NCI-H2081 treated with DMSO at 0.1 percent for 48 hours (cell line): ENCODE measurements at places on chromosomes 13 and 19.

GRCh38 chr13:21850013-21851006 lies 179.4 kb downstream of the FGF9 start:
- DNase-seq: no peak

GRCh38 chr13:75554981-75555380 lies 5.4 kb downstream of the UCHL3 start:
- DNase-seq: no peak

DNA sequence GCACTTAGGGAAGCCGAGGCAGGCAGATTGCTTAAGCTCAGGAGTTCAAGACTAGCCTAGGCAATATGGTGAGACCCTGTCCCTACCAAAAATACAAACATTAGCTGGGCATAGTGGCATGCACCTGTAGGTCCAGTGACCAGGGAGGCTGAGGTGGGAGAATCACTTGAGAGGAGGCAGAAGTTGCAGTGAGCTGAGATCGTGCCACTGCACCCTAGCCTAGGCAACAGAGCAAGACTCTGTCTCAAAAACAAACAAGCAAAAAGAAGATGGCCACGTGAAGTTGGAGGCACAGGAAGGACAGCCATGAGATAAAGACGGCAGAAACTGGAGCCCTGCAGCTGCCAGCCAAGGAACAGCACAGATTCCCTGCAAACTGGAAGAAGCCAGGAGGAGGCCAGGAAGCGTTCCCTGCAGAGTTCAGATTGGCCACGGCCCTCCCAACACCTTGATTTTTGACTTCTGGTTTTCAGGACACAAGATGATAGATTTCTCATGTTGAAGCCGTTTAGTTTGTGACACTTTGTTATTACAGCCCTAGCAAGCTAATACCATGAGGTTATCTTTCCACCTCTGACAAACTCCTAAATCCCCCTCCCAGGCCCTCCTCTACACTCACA lies 786.7 kb downstream of the UQCRFS1 start:
- DNase-seq: no peak

- DNase-seq: no peak
These were observed 661.0 kb upstream of the SPRY2 start for GRCh38 chr13:81001828-81002385.

- DNase-seq: no peak
These were observed 86.7 kb downstream of the DNAJC15 start for GRCh38 chr13:43110036-43110435.

- no peak for DNase-seq
These were observed 22.2 kb downstream of the PPP2R1A start for GRCh38 chr19:52211926-52212571.

DNA sequence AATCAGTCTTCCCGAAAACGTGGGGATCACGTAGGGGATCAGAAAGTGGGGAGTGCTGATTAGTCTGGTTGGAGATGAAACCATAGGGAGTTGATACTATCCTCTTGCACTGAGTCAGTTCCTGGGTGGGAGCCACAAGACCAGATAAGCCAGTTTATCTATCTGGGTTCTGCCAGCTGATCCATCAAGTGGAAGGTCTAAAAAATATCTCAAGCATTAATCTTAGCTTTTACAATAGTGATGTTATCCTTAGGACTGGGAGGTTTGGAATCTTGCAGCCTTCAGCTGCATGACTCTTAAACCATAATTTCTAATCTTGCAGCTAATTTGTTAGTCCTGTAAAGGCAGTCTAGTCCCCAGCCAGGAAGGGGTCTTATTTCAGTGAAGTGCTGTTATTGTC lies 2474.2 kb downstream of the PCDH9 start:
- no peak for DNase-seq

- no peak for DNase-seq
These were observed 120.7 kb upstream of the SPATA13 start for GRCh38 chr13:24039621-24040475.

DNA sequence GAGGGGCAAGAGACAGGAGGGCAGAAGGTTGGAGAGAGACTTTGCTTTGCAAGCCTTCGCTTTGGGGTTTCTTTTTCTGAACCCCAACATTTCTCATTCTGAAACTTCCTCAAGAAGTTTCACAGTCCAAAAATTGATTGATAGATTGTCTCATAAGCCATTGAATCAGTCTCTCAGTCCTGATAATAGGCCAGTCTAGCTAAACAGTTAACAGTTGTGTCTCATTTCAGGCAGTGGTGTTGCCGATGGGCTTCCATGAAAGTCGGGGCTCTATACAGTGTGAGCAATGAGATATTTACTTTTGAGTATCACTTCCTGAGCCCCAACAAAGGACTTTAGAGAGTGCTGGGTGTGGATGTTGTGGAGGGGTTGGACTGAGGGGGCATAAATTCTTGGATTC lies 26.5 kb upstream of the SPRY2 start:
- DNase-seq: no peak

DNA sequence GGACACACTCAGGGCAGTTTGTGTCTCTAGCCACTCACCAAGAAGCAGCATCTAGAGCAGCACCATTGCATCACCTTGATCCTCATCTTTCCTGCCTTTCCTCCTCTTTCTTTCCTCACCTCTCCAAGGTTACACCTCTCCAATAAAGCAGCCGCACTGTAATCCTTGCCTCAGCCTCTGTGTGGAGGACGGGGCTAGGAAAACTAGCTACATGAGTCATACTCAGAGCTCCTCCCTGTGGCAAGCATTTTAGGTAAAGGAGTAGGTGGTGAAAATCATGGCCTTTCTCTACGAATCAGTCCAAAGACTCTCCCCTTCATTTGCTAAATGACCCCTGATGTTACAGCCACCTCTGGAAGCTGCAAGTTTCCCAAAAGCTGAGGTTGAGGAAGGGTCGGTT lies 108.9 kb downstream of the DNAJC15 start:
- DNase-seq: no peak

DNA sequence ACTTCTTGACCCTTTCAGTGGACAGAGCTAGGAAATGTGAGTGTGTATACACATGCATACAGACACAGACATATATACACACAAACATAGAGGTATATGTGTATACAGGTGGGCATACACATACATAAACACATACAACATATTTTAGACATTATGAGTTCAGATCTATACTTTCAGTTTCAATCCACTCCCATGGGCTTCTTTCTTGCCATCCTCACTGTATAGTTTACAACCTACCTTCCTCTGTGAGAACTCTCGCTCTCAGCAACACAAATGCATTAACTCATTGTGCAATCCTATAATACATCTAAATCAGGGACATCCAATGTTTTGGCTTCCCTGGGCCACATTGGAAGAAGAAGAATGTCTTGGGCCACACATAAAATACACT lies 21.2 kb upstream of the SCEL start:
- no peak for DNase-seq

- no peak for DNase-seq
These were observed 7.3 kb upstream of the MCF2L start for GRCh38 chr13:112961457-112962369.

- DNase-seq: no peak
These were observed 18.9 kb downstream of the SPATA13 start for GRCh38 chr13:24179486-24179850.

DNA sequence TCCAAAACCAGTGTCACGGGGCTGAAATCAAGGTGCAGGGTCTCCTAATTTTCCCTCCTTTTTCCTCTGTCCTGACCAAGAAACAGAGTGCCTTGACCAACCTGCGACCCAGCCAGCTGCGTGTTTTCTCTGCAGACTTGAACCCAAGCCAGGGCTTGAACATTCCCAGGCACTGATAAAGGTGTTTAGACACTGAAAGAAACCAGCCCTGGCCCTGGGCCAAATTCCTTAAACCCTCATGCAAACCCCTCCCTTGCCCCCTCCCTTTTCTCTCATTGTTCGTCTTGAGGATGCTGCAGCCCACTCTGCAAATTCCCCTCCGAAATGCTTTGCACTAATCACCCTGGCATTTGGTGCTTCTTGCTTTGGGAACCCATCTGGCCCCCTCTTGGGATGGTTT lies 9.5 kb upstream of the FFAR2 start:
- no peak for DNase-seq

DNA sequence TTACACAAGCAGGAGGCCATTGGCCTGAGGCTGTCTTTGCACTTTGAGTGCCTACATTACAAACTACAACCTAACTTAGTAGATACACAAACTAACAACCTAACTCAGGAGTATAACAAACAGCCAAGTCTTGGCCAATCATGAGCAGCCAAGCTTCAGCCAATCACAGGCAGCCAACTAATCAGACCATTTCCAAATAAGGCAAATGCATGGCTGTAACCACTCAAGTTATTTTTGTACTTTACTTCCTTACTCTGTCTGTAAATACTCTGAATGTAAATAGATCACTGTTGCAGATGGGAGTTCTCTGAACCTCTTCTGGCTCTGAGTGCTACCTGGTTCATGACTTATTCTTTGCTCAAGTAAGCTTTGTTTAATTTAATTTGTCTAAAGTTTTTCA lies 748.1 kb upstream of the SGCG start:
- no peak for DNase-seq

- no peak for DNase-seq
These were observed 19.7 kb downstream of the MED26 start for GRCh38 chr19:16608290-16608739.

- DNase-seq: no peak
These were observed 26.4 kb downstream of the CLEC4M start for GRCh38 chr19:7789447-7789846.

DNA sequence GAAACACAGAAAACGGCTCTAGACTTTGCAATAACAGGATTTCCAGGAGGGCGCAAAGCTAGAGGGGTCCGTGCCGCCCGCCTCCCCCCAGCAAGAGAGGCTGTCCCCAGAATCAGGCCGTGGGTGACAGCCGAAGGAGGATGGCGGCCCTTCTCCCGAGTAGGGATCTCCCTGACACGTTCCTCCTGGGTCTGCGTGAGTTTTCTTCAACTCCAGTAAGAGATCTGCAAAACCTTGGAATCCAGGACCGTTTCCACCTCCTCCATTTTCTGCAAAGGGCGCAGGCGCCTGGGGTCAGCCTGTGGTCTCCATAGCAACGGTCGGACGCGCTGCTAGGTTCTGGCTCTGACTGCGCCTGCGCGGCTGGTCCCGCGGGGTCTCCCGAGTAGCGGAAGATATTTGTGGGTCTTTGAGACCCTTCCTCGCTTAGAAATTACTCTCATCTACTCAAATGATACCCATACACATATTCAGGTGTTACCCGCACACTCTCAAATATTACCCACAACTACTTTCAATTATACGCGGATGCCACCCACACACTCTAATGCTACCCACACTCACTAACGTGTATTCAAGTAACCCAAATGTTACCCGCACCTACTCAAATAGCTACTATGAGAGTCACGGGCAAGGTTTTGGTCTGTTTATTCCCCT lies 2.1 kb downstream of the PNMA8C start:
- DNase-seq: no peak

DNA sequence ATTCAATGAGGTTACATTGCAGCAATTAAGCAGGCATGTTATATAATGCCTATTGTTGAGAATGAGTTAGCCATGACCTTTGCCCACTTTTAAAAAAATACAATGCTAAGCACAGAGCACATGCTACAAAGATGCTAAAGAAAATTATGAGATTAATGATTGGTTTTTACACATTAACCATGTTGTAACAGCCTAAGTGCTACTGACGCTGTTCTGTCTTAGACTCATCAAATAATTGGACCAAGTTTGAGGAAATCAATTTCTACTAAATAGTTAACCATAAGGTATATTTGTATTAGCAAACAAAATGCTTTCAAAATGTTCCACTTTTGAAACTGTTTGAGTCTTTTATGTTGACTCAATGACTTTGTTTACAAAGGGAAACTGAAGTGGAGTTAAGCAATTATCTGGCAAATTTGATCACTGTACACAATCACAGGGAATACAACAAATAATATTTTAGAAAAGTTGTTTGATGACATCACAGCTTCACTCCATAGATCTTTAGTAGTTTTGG lies 14.3 kb downstream of the MIR17HG start:
- DNase-seq: no peak

- DNase-seq: no peak
These were observed 171.9 kb downstream of the TBC1D4 start for GRCh38 chr13:75309981-75310580.

- no peak for DNase-seq
These were observed 1320.2 kb upstream of the PCDH9 start for GRCh38 chr13:68550330-68550729.

GRCh38 chr13:112586334-112586960 lies 1.5 kb downstream of the TUBGCP3 start:
- DNase-seq: no peak

DNA sequence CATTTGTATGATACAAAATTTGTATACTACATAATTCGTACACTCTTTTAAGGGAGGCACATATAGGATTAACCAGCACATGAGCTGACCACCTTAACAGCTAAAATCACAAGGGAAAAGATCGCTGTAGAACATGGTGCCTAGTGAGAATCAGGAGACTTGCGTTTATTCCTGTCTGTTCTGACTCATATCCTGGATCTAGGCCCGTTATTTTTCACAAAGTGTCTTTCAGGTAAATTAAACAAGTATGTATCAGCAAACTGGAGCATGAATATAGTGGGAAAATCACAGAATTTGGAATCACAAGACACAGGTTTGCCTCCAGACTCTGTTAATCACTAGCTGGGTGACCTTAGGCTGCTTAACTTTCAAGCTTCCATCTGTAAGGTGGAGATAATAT lies 47.5 kb upstream of the ESD start:
- DNase-seq: no peak

DNA sequence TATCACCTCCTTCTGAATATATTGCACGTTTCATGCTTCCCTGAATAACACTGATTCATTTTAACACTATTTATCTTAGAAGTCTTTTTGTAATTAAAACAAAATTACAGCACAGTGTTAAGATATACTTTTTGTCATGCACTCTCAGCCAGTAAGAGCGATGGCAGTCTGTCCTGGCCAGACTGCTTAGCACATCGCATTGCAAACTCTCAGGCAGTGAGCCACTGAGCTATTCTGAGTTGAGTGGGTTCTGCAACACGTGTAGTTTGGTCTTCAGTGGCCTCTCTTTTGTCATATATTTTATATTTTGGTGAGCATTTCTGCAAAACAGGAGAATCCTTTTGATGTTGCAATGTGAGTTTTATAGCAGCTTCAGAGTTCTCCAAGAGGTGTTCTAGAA lies 332.1 kb downstream of the HS6ST3 start:
- no peak for DNase-seq

- DNase-seq: no peak
These were observed 162.2 kb downstream of the ABCC4 start for GRCh38 chr13:95138876-95139585.

GRCh38 chr13:29497137-29497654 lies 98.3 kb downstream of the SLC7A1 start:
- DNase-seq: no peak

DNA sequence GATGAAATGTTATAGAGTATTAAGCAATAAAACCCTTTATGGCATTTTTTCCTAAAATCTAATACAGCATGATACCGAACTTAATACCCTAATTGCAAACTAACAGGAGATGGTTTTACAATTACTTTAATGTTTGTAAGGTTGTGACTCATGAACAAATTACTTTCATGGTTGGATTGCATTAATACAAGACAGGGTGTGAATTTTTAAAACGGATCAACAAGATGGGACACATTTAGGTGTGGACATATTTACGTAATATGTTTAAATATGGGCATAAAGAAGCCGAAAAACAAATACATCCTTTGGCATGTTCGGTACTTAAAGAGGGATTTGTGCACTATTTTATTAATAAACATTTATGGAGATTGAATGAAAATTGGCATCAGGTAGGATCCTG lies 168.3 kb upstream of the SPRY2 start:
- no peak for DNase-seq
